ENCODE measurements at places on chromosomes 5 and 9.

DNA sequence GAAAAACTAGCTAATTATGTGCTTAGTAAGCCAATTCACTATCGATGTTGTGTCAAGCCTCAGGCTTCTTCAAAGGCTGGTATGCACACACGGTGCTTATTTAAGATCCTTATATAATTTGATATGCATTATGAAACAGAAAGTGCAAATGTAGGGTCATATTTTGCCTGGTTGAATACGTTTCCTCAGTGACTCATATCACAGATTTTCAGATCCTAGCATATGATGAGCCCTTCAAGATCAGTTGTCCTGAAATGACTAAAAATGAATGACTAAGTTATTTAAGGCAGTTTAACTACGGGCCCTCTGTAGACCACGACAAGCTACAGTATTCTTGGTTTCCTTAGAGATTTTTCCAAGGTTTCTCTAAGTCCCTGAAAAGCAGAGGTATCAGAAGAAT, 778.3 kb downstream of the PRELID2 start:
- DNase-seq = no peak

GRCh38 chr9:127491516-127491915, 40.2 kb downstream of the LRSAM1 start:
- DNase-seq = no peak

GRCh38 chr5:149326611-149327010, 18.7 kb upstream of the GRPEL2 start:
- DNase-seq = no peak

GRCh38 chr9:78021697-78022096, 9.9 kb downstream of the GNAQ start:
- DNase-seq = no peak

DNA sequence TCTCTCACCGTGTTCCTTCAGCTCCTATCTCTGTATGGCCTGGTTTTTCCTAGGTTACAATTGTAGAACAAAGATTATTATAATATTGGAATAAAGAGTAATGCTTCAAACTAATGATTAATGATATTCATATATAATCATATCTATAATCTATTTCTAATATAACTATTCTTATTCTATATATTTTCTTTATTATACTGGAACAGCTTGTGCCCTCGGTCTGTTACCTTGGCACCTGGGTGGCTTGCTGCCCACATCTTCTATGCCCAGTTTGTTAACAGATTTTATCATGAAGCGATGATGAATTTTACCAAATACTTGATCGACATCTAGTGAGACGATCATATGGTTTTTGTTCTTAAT, 363.6 kb upstream of the TYRP1 start:
- no peak for DNase-seq

- DNase-seq = no peak
Observed at GRCh38 chr9:19133549-19134345, 6.5 kb upstream of the PLIN2 start.

DNA sequence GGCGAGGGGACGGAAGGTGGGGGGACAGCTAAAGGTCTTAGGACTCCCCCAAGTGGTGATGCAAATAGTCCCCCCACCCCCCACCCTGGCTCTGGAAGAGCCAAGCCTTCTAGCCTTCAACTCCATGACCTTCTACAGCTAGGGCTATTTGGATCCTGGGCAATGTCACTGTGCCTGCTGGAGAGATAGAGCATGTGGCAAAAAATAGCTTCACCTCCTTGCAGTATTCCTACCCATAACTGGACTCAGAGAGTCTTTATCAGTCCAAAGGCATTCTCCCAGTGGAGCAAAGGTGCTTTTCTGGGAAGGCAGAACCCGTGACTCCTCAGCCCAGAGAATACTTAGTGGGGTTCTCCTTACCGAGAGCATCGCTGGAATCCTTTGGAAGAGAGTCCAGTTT, 48.9 kb upstream of the PPARGC1B start:
- no peak for DNase-seq

DNA sequence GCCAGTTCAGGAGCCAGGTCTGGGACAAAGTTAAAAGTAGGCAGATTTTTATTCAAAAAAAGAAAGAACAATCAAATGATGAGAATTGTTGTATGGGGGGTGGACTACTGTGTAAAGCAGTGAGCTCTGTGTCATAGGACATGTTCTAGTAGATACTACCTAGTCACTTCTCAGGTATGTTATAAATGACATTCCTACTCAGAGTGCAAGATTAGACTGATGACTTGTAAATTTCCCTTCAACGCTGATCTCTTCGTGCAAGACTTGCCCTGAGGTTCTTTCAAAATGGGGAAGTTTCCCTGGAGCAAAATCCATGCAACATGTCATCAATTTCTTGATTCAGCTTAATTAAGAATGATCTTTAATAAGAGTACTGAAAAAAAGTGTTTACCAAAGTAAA, 175.1 kb downstream of the RORB start:
- DNase-seq = no peak
